Suprapubic skin (tissue), 4 donors: ENCODE measurements at places on chromosomes 3 and 15. TPM values are rescaled to one million over a fixed set of nuclear protein-coding genes. Genes with fewer than 3 reads are reported as not detected.

GRCh38 chr3:189233225-189233858 lies 61.6 kb downstream of the TPRG1 start:
- no peak for DNase-seq

CPN2 gene
- total RNA-seq = not detected

DNA sequence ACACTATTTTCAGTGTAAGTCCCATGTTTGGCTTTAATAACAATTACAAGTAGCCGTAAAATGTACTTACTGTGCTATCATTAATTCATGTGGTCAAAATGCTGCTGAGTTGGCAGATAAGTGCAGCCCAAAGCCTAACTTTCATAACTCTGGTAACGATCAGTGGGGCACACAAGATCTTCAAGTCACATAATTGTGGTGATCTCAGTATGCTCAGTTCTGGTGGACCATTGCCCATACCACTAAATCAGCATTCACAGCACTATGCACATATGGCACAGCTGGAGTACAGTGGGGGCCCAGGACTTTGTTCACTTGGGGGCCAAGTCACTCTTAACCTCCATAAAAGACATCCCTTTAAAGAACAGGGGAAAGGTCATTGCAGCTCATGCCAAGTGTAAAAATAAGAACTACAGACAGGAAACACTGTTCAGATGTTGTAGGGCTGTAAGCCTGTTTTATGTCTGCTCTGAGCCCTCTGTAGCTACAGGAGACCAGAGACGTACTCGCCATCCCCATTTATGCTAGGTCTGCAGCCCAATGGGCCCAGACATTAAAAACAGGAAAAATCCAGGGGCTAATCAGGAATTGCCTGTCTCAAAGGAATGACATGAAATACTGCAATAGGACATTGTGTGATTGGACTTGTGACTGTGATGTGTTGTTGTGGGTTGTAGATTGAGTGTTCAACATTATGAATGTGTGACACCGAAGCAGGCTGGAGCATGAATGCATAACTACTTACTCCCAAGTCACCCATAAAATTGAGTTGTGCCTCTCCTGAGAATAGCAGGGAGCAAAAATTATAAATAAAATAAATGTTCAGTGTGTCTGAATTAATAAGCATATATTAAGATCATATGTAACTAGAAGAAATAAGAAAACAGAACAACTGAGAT lies 282.5 kb upstream of the EPHA3 start:
- DNase-seq = no peak

DNA sequence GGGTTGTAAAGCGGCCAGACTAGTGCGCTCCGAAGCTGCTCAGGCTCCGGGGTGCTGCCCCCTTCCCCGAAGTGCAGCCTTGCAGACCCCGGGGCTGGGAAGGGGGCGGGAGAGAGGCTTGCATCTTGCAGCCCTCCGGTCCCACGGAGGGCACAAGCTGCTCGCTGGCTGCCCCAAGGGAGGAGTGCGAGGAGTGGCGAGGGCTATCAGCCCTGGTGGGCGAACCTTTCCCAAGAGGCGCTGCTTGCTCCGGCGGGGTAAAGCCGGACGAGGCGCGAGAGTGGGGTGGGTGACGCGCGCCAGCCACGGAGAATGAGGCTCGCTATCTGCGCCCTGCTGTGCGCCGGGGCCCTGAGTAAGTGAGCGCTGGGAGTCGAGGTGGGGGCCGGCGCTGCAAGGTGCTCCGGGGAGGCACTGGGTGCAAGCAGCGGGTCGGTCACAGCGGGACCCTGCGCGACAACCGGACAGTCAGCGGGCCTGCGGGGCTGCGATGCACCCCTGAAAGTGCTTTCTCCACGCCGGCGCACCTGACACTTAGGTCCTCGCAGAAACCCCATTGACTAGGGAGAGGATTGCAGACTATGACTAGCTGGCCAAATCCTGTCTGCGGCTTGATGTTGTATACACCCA lies 12.7 kb upstream of the TOPBP1 start:
- DNase-seq = no peak

ILDR1 gene
- total RNA-seq = 2.5 TPM

MESP2 gene
- total RNA-seq = not detected

CFAP44 gene
- total RNA-seq = 4.0 TPM

GRCh38 chr3:135739779-135740178 lies 225.7 kb upstream of the PPP2R3A start:
- DNase-seq = no peak

GRCh38 chr3:60263191-60263590 lies 988.1 kb downstream of the FHIT start:
- no peak for DNase-seq

DNA sequence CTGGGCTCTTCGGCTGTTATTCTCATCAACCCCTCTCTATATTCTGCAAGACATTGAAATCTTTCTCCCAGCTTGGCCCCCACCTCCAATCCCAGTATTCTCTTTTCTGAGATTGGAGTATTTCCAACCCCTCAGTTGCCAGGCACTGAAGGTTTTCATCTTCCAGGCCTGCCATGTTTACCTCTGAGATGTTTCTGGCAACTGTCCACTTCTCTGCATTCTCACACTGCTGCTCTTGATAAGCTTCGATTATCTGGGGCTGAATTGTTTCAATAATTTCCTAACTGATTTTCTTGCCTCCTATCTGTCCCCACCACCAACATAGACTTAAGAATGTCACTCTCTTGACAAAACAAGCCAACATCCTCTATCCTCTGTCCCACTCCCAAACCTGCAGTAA lies 1.4 kb upstream of the GPR156 start:
- no peak for DNase-seq

C3orf49 gene
- total RNA-seq = not detected

GRCh38 chr3:138125548-138126221 lies 6.5 kb downstream of the A4GNT start:
- DNase-seq = no peak

GRCh38 chr3:38454884-38455638 lies 1.4 kb downstream of the ACVR2B start:
- DNase-seq = no peak

GRCh38 chr15:65060641-65061397 lies 7.0 kb downstream of the RASL12 start:
- DNase-seq = no peak

GPR62 gene
- not detected for total RNA-seq

GRCh38 chr3:123739754-123740153 lies 144.4 kb downstream of the MYLK start:
- no peak for DNase-seq

CLRN1 gene
- total RNA-seq = not detected

- DNase-seq = no peak
Observed at GRCh38 chr15:23671481-23671880, 15.6 kb downstream of the NDN start.

GRCh38 chr3:45105855-45106671 lies 40.1 kb downstream of the CDCP1 start:
- DNase-seq = peak; percentile 26

DNA sequence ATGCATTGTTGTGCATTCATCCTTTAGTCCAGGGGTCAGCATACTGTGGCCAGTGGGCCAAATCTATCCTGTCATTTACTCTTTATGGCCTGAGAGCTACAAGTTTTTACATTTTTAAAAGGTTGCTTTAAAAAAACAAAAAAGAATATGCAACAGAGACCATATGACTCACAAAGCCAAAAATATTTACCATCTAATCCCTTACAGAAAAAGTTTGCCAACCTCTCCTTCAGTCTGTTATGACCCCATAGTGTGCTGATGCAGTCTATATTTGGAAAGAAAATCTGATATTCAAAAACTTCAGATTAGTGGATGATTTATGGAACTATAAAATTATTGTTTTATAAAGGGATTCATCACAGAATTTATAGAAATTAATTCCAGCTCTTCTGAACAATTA lies 237.5 kb upstream of the IL12A start:
- DNase-seq = no peak

GNAT1 gene
- total RNA-seq = not detected

LMCD1 gene
- 39.2 TPM for total RNA-seq

PSMD6 gene
- 75.3 TPM for total RNA-seq

- no peak for DNase-seq
Observed at GRCh38 chr3:30180310-30181177, 425.9 kb upstream of the TGFBR2 start.

DNA sequence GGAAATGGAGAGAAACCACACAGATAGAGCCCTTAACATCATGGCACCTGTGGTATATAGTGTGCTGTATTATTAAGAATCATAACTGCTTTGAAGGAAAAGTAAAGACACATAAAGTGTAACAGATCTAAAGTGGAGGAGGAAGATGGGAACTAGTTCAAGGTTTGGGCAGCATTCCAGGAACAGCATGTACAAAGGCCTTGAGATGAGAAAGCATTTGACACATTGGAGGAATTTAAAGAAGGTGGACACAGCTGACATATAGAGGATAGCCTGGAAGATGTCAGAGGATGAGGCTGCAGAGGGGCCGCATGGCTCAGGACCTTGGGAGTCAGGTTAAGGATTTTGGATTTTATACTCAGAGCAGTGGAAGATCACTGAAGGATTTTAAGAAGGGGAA lies 39.0 kb downstream of the LRTM1 start:
- no peak for DNase-seq

DNA sequence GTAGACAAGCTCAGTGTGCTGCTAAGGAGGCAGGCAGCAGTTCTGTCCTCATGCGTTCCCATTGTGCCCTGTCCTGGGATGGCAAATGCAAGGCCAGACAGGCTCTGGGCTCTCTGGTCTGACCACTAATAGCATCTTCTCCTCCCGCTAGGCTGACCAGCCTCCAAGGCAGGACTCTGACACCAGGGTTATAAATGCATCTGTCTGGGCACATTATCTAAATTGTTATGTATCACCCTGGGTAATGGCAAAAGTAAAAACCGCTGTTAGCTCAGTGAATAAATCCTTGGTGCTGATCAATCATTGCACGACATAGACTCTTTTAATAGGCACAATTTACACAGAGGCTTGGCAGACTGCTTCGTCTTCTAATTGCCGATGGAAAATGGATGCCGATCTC lies 85.6 kb downstream of the CLSTN2 start:
- no peak for DNase-seq

DNA sequence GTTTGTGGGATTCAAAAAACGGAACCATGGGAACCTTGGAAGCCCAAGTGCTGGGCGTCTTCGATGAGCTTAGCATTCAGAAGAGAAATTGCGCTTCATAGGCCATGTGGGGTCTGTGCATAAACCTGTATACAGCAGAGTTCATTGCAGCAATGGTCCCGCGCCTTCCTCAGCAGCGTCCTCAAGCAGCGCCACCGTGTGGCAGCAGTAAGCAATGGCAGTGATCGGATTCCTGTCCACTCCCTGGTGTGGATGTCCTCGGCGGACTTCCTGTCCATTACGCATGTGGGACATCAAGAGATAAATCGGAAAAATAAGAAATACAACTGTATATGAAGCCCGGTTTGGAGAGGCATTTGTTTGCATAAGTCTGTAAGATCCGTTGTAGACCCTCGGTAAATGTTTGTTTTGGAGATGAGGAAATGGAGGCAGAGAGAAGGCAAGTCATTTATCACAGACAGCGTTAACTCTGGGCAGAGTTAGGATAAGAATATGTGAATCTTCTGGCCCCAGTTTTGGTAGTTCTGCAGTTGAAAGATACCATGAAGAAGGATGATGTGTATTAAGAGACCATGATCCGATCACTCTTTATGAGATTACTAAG lies 57.7 kb downstream of the CNTN4 start:
- no peak for DNase-seq

DNA sequence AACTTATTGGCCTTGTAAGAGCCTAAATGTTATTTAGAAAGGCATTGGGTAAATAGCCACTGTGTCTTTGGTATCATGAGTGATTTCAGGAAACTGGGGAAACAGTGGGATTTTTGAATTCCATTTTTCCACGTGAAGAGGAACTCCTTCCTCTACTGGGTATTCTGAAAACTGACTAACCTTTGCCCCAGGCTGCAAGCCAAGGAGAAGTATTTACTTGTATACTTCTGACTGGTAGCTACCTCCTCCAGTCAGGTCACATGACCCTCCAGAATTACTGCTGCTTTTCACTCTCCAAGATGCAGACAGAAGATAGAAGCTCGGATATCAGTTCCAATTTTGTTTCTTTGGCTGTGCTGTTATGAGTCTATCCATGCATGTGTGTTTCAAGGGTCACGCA lies 50.9 kb upstream of the MAP3K13 start:
- DNase-seq = no peak

DNA sequence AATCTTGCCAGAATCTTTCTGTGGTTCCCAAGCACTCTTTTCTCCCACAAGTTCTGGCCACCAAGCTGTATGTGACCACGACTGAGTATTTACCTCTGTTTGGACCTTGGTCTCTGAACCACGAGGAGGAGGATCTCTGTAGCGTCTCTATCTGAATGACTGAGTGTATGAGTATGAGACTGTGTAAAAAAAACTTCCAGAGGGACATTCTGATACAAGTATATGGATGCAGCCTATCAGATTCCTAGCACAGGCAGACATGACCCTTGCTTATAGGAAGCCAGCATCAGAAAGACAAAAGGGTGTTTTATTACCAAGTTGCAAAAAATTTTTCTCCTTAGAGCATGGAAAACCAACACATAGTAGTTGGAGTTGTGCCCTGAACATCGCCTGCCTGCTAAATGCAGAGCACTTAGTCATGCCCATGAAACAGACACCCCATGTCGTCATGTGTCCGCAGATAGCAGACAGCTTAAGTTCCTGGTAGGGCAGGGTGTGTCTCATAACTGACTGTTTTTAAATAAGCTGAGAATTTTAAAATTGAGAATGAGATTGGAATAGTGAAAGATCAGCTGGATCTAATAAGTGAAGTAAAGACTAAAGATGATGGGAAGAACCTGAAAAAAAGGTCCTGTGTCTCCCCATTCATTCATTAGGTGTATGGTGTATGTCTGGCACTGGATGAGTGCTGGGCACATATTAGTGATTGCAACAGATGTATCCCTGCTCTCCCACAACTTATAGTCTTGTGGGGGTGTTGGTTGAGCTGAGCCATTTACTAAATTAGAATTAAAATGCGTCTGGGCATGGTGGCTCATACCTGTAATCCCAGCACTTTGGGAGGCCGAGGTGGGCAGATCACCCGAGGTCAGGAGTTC lies 30.9 kb downstream of the DAG1 start:
- no peak for DNase-seq

GRCh38 chr3:196666001-196666867 lies 26.7 kb downstream of the NRROS start:
- DNase-seq = no peak

GRCh38 chr3:4981294-4981664 lies 2.0 kb downstream of the BHLHE40 start:
- no peak for DNase-seq

GRCh38 chr3:73635254-73635653 lies 10.5 kb upstream of the PDZRN3 start:
- no peak for DNase-seq

DNA sequence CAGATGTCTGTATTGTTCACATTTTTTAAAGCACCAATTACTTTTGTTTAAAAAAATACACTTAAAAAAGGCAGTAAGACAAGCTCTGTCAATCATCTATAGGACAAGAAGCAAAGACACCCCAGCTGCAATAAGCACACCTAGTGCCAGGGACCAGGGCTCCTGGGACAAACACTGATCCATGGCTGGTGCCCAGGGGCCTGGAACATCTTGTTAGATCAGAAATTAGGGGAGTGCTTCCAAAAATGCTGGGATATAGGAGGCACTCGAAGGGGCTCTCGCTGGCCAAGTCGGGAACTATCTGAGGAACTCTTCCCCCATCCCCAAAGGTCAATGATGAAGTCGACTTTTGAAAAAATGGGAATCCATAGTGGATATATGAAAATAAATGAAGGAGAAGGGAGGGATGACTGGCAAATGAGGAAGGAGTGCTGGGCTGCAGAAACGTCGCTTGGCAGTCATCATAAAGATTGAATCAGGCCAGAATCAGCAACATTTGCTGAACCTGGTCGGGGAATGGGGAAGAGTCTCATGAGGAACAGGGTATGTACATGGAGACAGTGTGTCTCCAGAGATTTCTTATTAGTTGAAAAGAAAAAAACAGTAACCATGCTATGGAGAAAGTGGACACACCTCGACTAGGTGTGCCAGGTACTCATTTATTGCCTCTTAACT lies 28.5 kb downstream of the TSPAN3 start:
- no peak for DNase-seq

GPR171 gene
- 1.3 TPM for total RNA-seq
